ENCODE measurements at places on chromosomes 4 and X. TPM values are rescaled to one million over a fixed set of nuclear protein-coding genes. Genes with fewer than 3 reads are reported as not detected.

- DNase-seq = no peak
These were observed 3.7 kb downstream of the ELK1 start for GRCh38 chrX:47646636-47647035.

GRCh38 chr4:3469386-3470243 is 6.5 kb downstream of the DOK7 start:
- no peak for DNase-seq

- DNase-seq = no peak
These were observed 59.5 kb upstream of the PPP2R3B start for GRCh38 chrX:446245-446644.

The FNIP2 gene
- total RNA-seq = 30.5 TPM

DNA sequence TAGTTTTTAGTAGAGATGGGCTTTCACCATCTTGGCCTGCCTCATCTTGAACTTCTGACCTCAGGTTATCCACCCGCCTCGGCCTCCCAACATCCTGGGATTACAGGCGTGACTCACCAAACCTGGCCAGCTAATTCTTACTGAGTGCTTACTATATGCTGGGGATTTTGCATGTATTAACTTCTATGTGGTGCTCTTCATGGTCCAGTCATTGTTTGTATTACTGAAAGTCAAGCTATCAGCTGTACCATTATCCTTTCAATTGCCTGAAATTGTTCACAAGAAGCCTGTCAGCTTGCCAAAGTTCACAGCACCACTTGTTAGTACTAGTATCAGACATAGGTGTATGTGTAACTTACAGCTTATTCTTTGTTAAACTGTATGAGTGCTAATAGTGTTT is 1272.1 kb downstream of the ARAP2 start:
- DNase-seq = no peak

The ARX gene
- total RNA-seq = 0.16 TPM

DNA sequence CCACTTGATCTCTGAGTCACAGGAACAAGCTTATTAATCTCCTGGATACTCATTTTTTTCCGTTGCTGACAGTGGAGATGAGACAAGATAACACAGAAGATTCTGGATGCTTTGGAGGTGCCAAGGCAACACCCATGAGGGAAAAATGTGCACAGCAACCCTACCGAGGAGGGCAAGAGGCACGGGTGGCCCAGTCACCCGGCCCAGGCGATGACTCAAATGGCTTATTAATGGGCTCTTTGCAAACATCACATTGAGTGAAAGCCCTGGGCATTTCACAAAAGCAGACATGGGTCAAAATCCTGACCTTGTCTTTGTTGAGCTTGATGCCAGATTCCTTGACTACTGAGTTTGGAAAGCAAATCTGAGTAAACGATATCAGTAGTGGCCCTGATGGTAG is 315.1 kb downstream of the STK32B start:
- DNase-seq = no peak

DNA sequence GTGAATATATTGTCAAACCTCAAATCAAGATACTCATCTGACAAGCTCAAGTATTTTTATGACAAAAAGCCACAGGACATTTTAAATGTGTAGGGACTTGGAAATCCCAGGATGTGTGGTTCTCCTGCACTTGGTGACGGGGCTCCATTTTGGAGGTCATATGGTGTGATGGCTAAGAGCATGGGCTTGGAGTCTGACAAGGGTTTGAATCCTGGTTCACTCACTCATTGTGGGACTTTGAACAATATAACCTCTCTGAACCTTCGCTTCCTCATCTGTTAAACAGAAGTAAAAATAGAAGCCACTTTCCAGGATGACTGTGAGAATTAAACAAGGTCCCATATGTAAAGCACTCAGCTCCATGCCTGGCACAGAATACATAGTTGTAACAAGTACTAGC is 99.6 kb downstream of the SMIM20 start:
- no peak for DNase-seq

DNA sequence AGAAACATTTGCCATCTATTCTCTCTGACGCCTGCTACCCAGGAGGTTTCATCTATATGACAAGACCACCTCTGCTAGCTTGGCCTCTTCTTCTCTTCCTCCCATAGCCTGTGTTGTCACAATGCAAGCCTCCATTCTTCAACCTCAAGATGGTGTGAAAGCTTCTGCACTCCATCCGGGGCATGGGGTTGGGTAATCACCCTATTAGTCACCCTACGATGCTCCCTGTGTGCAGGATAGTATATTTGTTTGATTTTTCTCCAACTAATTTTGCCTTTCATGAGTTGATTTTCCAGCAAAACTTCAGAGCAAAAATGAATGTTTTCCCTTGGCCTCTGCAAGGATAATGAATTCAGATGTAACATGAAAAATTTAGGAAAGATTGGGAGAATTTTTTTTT is 128.0 kb upstream of the STS start:
- DNase-seq = no peak

DNA sequence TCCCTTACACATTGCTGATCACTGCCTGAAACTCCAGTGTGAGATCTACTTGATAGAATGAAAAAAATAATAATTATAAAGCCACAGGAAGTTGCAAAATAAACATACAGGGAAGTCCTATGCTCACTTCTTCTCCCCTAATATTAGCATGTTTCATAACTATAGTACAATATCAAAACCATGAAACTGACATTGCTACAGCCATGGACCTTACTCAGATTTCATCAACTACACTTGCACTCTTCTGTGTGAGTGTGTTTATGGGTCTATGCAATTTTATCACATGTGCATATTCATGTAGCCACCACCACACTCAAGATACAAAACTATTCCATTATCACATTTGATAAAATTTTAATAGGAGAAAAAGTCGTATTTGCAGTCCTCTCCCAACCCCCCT is 57.3 kb downstream of the SPINK2 start:
- DNase-seq = no peak

The MAGEA2 gene
- total RNA-seq = not detected

- no peak for DNase-seq
These were observed 45.3 kb upstream of the ZMAT1 start for GRCh38 chrX:101977106-101977505.

The MID1 gene
- 47.1 TPM for total RNA-seq

GRCh38 chrX:20527558-20528011 is 260.9 kb upstream of the RPS6KA3 start:
- no peak for DNase-seq

GRCh38 chr4:75005727-75006126 is 72.8 kb downstream of the PARM1 start:
- DNase-seq = no peak

The FAM241A gene
- 0.09 TPM for total RNA-seq

- peak; percentile 80 for DNase-seq
These were observed 91.3 kb downstream of the NSUN7 start for GRCh38 chr4:40840985-40841571.

The PAGE2 gene
- total RNA-seq = not detected

The NUDT9 gene
- 25.4 TPM for total RNA-seq

DNA sequence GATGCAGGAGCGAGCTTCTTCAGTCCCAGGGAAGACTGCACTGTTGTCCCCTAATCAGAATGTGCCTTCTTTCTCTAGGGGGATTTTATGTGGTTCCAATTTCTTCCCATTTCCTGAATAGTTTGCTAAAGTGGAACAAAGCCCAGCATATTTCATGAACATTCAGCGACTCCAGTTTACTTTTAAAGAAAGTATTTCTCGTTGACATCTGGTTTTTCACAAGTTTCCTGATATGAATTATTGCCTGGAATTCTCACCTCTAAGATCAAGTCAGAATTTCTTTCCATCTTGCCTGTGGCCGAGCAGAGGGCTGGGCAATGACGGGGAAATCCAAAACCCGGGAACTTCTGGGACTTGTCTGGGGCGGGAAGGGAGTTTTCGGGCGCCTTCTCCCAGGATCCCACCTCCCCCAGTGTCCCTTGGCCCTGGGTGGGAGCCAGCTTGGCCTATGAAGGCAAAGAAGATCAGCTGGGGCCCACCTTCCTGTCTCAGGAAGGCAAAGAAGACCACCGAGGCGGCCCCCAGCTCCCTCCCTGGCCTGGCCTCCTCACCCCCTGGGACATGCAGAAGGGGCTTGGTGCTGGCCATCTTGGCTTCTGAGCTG is 15.4 kb downstream of the SORCS2 start:
- DNase-seq = no peak

The RTL9 gene
- 0.37 TPM for total RNA-seq

The GIMD1 gene
- total RNA-seq = not detected

The TBC1D19 gene
- total RNA-seq = 9.2 TPM

DNA sequence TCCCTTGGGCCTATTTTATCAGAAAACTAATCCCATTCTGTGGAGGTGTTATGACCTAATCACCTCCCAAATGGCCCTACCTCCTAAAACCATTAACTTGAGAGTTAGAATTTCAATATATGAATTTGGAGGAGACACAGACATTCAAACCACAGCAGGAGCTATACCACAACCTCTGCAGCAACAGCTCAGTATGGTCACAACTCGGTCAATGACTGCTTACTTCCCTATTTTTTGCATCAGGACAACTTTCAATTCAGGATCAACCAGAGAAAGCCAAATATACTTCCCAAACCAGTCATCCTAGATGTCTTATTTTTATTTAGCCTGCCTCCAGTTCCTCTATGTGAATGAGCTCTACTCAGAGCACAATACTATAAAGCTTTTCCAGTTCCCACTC is 11.3 kb upstream of the SMARCA5 start:
- DNase-seq = no peak

- no peak for DNase-seq
These were observed 35.3 kb upstream of the VSIG4 start for GRCh38 chrX:66074920-66075879.

The SH3RF1 gene
- 21.2 TPM for total RNA-seq

DNA sequence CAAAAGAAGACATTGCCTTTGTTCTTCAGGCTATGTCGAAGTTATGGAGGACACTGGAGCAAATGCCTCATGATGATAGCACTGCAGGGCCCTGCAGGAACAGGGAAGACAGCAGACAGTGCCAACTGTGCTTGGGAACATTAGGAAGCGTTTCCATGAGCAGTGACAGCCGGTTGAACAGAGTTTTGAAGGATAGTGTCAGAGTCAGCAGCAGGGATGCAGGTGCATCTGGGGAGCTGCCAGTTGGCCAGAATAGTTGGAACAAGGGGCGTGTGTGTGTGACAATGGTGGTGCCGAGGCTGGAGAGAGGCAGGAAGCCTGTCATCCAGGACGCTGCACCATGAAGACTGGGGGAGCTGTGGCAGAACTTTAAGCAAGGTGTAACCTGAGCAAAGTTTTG is 88.6 kb downstream of the SHROOM3 start:
- no peak for DNase-seq

The TXK gene
- not detected for total RNA-seq

The LIMCH1 gene
- total RNA-seq = 15.1 TPM

The PLAC8 gene
- 0.57 TPM for total RNA-seq

DNA sequence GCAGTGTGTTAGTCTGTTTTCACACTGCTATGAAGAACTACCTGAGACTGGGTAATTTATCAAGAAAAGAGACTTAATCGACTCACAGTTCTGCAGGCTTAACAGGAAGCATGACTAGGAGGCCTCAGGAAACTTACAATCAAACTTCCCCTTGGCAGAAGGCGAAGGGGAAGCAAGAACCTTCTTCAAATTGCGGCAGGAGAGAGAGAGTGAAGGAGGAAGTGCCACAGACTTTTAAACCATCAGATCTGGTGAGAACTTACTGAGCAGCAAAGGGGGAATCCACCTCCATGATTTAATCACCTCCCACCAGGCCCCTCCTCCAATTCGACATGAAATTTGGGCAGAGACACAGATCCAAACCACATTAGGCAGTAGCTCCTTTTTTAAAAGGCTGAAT is 59.2 kb upstream of the LEF1 start:
- DNase-seq = no peak

DNA sequence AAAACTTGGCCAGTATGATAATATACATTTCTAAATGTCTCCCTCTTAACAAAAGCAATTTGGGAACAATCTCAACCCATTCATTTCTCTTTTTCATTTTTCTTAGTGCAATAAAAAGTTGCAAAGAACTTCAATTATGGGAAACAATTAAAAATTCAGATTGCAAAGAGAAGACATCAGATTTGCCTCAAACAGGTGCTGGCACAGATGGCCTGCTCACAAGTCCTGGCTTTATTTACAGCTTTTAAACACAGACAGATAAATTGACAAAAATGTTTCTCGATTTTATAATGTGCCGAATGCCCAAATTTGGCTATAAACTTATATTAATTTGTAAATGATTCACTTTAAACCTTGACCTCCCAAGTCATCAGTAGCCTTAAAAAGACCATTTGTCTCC is 28.7 kb downstream of the SLC4A4 start:
- DNase-seq = no peak

- no peak for DNase-seq
These were observed 14.6 kb downstream of the USP11 start for GRCh38 chrX:47247206-47247998.

- DNase-seq = no peak
These were observed 4.5 kb upstream of the WWC2 start for GRCh38 chr4:183094393-183095198.

The AGTR2 gene
- not detected for total RNA-seq

- no peak for DNase-seq
These were observed 115.9 kb downstream of the CPZ start for GRCh38 chr4:8708401-8709021.

The FAT1 gene
- total RNA-seq = 130 TPM

The HSD17B13 gene
- total RNA-seq = not detected

The TMEM35A gene
- total RNA-seq = 9.1 TPM

The SMR3B gene
- not detected for total RNA-seq

- DNase-seq = no peak
These were observed 26.4 kb upstream of the LANCL3 start for GRCh38 chrX:37545066-37545465.

DNA sequence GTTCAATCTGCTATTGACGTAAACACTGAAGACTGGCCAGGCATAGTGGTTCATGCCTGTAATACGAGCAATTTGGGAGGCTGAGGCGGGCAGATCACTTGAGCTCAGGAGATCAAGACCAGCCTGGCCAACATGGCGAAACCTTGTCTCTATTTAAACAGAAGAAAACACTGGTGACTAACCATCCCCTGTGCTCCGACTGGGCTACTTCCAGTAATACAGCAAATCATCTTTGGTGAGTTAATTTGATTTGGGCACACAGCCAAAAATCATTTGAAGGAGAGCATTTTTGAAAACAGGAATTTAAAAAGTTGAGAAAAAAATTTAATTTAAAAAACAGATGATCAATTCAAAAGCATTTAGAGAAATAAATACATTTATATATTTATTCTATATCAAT is 52.0 kb downstream of the SEC24D start:
- DNase-seq = no peak

DNA sequence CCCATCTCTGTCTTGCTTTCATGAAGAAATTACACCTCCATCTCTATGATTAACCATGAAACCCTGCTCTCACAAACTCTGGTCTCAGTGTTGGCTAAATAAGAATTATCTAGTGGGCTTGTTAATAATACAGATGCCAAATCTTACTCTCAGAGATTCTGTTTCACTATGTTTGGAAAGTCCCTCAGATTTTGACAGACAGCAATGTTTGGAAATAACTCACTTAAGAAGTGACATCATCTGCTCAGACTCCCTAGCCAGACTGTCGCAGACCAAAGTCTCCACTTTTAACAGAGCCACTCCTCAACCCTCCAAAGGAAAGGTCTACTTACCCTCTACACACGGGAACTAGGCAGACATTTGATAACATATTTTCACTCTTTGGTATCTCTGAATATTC is 328.5 kb upstream of the FGF16 start:
- no peak for DNase-seq

The LARP1B gene
- 15.6 TPM for total RNA-seq

- no peak for DNase-seq
These were observed 190.6 kb downstream of the LDB2 start for GRCh38 chr4:16707874-16708273.

- no peak for DNase-seq
These were observed 6.6 kb upstream of the DDX60L start for GRCh38 chr4:168486912-168487281.

The DCK gene
- 21.0 TPM for total RNA-seq

GRCh38 chrX:19625612-19626011 is 110.3 kb upstream of the MAP3K15 start:
- no peak for DNase-seq
